ENCODE measurements at places on chromosomes 7 and 10.

- DNase-seq = no peak
These were observed 457.5 kb downstream of the MAGI2 start for GRCh38 chr7:78996013-78996412.

- no peak for DNase-seq
These were observed 113.2 kb upstream of the VWC2 start for GRCh38 chr7:49660170-49660783.

GRCh38 chr7:106049139-106049752 lies 62.9 kb downstream of the SYPL1 start:
- DNase-seq = no peak

GRCh38 chr7:8277394-8277982 lies 15.5 kb upstream of the ICA1 start:
- no peak for DNase-seq

DNA sequence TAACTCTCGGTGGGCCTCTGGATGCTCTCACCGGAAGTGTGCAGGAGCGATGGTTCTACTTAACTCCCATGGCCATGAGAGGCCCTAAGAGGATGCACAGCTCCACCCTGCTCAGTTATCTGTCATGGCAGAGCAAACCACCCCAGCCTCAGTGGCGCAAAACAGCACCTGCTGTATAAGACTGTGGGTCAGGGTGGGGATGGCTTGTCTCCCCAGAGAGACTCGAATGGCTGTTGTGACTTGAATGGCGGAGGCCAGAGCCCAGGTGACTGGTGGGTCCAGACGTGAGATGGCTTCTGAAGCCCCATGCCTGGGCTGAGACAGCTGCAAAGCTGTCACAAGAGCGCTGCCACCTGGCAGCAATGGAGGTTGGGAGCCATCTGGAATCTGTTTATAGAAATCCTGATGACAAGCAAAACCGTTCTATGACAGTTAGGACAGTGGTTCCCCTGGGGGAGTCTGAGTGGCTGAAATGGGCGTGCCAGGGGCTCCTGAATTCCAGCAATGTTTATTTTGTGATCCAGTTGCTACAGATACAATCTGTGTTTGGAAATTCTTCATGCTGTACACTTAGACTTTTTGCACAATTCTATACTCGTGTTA lies 490.5 kb downstream of the TCERG1L start:
- DNase-seq = no peak

- no peak for DNase-seq
These were observed 392.1 kb upstream of the PODXL start for GRCh38 chr7:131948434-131949053.

GRCh38 chr7:32119790-32120196 lies 49.6 kb upstream of the PDE1C start:
- DNase-seq = no peak

DNA sequence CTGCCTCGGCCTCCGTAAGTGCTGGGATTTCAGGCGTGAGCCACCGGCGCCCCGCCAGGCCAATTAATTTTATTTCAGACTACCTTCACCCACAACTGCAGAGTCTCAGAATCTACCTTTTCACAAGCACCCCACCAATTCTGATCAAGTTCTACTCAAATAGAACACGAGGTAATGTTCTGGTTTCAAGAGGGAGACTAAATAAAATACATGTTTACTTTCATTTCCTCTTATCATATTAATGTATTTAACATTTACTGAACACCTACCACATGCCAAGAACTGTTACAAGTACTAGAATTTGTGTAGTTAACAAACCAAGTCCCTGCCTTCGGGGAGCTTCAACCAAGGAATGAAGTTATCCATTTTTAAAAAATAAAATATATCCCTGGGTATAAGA lies 25.5 kb upstream of the RGS10 start:
- DNase-seq = no peak

- DNase-seq = no peak
These were observed 172.8 kb downstream of the TAX1BP1 start for GRCh38 chr7:27912751-27913150.

DNA sequence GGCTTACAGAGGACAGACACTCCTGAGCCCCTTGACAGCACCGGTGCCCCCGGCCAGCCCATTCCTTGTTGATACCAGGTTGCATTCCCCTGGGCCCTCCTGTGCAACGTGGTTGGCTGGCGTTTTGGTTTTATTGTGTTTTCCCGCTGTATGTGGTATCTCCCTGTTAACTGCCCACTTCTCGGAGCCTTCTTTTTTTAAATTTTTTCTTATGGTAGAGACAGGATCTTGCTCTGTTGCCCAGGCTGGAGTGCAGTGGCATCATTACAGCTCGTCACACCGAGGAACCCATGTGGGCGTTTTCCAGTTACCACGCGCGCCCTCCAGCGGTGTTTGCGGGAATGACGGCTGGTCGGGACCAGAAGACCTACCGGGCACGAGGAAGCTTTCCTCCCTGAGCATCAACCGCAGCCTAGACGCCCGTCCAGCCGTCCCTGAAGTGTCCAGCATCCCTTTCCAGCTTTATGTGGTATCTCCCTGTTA lies 16.9 kb upstream of the ZFAND2A start:
- DNase-seq = peak; percentile 76

DNA sequence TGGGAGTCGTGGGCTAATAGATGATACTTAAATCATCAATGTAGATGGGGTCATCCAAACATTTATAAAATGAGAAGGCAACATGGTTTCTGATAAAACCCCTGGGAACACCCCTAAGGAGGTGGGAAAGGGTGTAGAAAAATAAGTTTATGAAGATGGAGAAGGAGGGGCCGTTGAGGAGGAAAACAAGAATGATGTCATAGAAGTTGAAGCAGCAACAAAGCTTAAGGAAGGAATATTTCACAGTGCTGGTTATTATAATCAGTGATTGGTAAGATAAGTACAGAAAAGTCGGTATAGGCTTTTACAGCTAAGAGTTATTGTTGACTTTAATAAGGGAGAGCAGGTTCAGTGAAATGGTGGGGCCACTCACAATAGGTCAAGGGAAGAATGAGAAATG lies 9.0 kb upstream of the HIBADH start:
- no peak for DNase-seq

GRCh38 chr7:11194492-11194891 lies 220.8 kb downstream of the PHF14 start:
- DNase-seq = no peak

DNA sequence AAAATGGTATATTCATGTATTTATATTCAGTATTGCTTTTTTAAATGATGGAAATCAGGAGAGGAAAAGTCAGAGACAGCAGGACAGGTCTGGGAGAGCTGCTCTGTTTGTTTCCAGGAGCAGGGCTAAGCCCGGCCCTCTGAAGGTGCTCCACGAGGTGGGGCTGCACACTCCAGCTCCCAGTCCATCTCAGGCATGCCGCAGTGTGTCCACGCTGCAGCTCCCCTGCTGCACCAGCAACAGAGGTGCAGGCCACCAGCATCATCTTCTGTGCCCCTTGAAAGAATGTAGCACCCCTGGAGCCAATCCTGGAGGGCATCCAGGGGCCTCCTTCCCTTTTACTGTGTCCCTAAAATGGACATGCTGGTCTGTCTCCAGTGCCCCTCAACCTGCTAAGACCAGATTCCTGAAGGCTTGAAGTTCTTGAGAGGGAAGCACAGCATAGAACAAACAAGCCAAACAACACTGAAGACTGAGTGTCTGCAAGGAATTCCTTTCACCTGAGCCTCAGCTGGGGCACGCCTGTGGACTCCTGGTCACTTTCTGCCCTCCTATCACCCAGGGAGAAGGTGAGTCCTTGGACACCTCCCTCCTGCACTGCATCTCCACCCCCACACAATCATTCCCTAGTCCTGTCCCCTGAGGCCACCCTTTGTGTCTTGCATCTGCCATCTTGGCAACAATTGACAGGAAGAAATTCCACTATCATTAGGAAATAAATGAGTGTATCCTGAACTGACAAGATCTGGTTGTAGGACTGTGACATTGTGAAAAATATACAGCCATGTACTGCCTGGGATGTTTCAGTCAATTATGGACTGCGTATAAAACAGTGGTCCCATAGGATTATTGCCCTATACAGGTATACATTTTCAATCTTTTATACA lies 100.5 kb downstream of the CXCL12 start:
- DNase-seq = no peak

DNA sequence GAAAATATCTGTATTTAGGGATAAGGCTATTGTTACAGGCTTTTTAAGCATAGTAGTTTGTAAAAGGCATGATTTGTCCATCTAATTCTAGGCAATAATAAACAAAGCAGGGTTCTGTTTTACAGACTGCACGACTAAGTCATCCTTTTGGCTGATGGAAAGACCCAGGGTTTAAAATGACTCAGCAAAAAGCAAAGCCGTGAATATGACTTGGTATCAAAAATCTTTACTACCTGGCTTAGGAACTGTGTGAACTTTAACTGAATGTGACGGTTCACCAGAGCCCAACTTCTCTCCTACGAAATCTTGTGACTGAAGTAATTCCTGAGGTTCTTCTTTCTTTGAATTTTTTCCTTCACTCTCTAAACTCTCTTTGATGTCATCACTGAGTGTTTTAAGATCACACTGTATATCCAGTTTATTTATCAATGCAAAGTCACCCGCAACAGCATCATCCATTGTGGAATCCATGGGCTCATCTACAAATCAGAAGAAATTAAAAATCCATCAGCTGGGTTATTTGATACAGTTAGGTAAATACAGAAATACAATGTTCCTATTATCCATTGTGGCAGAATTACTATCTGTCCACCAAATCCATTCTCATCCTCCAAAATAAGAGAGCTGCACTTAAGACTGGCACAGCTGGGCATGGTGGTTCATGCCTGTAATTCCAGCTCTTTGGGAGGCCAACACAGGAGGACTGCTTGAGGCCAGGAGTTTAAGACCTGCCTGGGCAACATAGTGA lies 17.0 kb downstream of the ATE1 start:
- DNase-seq = peak; percentile 44

GRCh38 chr10:4543938-4544533 lies 282.0 kb upstream of the AKR1E2 start:
- DNase-seq = no peak

GRCh38 chr7:78389022-78389421 lies 590.4 kb downstream of the PHTF2 start:
- no peak for DNase-seq
